Activated CD4-positive, alpha-beta T cell treated with anti-CD3 and anti-CD28 coated beads, Interleukin-2, amount 50 U/mL, for 1 hour (primary cell): ENCODE measurements at places on chromosomes 7 and 10.

- DNase-seq = no peak
Measured at GRCh38 chr7:107291434-107291833, 122.6 kb downstream of the HBP1 start.

GRCh38 chr10:20091698-20092097 is 275.5 kb downstream of the PLXDC2 start:
- no peak for DNase-seq

GRCh38 chr10:14162629-14163344 is 167.9 kb downstream of the FRMD4A start:
- no peak for DNase-seq

GRCh38 chr10:102153093-102153620 is 968 bp downstream of the NOLC1 start:
- no peak for DNase-seq

- DNase-seq = no peak
Measured at GRCh38 chr10:78134773-78135306, 101.2 kb downstream of the RPS24 start.

DNA sequence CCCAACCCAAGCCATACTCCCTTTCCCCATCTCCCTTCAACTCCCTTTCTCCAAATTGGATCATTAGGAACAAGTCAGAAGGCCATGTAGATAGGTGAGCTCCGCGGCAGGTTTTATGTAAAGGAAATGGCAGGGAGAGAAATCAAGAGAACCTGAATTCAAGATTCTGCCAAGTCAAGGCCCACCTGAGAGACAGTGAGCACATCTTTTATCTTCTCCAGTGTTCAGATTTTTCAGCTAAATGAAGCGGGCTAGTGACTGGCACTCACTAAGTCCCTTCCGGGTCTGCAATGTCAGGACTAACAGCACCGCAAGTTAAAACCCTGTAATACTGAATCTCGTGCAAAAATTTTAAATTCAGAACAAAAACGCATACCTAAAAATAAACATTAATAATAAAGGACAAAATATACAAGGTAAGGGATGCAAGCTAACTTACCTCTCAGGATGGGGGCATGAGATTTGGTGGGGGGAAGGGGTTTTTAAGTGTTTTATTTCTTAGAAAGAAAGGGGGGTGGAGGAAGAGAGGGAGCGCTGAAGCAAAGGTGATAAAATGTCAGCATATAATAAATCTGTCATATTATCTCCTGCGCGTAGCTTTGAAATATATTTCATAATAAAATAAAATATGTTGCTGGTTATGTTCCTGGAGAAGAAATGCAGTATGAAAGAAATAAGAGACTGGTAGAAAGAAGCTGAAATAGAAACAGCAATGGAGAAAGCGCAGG is 17.6 kb downstream of the TCAF1 start:
- DNase-seq = no peak

- no peak for DNase-seq
Measured at GRCh38 chr10:104317269-104317710, 21.0 kb downstream of the ITPRIP start.

DNA sequence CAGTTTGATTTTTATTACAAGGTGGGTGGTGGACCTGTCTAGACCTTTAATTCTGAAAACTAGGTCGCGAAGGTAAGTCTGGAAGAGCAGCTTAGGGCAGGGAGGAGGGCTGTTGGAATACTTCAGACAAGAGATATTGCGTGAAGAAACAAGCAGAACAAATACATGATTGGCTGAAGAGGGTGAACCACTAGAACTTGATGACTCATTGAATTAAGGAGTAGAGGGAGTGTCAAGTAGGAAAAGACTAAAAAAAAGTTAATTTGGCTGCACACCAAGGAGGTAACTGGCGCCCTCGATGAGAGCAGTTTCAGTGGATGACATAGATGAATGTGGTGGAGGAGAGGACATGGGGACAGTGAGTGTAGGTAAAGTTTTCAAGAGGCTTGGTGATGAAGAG is 41.3 kb downstream of the WNT2 start:
- DNase-seq = no peak

DNA sequence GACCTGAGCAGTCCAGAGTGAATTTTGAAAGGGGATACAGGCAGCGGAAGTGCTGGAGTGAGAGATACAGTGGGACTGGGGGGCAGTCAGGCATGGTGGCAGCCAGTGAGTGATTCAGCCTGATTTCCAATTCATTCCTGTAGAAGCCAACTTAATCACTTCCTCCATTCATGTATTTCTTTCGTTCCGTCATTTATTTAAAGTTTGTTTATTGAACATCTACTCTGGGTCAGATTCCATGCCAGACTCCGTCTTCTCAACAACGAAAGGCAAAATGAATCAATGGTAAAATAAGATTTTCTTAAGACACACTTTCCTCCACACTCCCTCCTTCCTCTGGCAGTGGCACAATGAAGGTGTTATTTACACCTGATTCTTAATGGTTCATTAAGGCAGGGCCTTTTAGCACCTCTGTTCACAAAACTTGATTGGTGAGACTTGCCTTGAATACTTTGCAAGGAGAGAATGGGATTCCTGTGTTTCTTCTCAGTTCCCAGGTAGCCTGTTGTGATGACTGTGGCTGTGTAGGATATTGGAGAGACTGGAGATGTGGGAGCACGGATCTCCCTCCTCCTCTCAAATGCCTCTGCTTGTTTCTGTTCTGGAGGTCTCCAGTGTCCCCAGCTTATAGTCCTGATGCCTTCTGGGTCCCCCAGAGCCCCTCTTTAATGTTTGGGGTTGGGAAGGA is 27.9 kb downstream of the ADCYAP1R1 start:
- DNase-seq = no peak
